ENCODE measurements at places on chromosomes 13 and 19.

GRCh38 chr19:12841094-12841493 is 2.8 kb downstream of the MAST1 start:
- DNase-seq = no peak

- DNase-seq = no peak
These were observed 2.2 kb upstream of the SERP2 start for GRCh38 chr13:44371421-44371820.

DNA sequence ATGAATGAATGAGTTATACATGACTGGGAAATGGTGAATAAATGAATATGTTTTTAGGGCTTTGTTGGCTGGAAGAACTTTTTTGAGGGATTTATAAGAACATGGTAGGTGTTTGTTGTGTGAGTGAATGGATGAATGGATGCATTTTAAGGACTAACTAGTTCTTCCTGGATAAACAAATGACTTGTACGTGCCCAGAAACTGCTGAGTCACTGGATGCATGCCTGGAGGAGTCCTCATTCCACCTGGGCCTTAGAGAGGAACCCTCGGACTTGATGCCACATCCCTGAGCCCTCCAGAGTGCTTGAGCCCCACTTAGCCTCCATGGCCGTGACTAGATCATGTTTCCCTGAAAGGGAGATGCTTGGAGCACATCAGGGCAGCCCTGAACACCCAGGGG is 153.4 kb downstream of the DPF1 start:
- DNase-seq = no peak

DNA sequence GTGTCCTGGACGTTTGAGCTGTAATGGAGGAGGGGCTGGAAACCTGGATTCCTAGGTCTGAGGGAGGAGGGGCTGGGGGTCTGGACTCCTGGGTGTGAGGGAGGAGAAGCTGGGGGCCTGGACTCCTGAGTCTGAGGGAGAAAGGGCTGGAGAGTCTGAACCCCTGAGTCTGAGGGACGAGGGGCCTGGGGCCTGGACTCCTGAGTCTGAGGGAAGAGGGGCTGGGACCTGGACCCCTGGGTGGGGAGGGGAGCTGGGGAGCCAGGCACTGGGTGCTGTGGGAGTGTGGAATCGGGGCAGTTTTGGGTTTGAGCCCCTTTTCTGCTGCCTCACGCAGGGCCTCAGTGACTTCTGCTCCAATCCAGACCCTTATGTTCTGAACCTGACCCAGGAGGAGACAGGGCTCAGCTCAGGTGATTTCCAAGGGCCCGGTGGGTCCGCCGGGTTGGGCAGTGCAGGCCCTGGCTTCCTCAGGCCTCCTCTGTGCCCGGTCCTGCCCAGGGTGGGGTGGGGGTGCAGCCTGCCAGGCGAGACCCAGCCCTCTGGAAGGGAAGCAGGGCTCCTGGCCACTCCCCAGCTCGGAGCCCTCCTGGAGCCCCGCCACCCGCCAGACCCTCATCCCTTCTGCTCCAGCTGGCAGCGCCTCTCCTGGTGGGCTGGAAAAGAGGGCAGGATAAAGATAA is 14.4 kb downstream of the TTYH1 start:
- no peak for DNase-seq

GRCh38 chr13:101116826-101117225 is 299.5 kb downstream of the NALCN start:
- no peak for DNase-seq

DNA sequence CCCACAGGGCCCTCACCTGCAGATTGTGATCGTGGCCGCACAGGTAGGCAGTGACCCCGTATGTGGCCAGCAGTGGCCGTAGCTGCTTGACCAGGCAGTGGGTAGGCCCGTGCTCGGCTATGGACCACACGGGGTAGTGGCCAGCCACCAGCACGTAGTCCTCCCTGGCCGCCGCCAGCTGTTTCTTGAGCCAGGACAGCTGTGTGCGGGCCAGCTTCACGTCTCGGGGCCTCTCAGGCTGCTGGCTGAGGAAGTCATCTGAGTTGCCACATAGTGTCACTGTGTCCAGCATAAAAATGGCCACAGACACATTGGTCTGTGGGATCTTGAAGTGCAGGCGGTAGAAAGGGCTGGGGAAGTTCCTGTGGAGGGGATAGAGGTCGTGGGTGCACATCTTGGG is 1.2 kb downstream of the ACP5 start:
- DNase-seq = no peak

DNA sequence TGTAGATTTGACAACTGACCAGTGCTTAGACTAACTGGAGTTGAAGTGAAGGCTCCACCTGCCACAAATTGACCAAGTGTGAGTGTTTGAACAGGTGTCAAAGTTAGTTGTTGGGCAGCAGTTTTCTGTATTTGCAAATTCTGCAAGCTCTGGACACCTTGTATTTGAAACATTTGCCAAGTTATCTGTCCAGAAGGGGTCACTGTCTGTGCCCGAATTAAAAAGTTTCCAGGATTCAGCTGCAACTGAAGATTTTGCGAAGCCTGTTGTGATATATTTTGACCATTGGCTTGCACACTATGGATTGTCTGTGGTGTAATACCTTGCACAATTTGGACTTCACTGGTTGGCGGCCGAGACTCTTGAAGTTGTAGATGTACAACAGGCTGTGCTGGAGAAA is 1690.7 kb downstream of the SLITRK5 start:
- no peak for DNase-seq

DNA sequence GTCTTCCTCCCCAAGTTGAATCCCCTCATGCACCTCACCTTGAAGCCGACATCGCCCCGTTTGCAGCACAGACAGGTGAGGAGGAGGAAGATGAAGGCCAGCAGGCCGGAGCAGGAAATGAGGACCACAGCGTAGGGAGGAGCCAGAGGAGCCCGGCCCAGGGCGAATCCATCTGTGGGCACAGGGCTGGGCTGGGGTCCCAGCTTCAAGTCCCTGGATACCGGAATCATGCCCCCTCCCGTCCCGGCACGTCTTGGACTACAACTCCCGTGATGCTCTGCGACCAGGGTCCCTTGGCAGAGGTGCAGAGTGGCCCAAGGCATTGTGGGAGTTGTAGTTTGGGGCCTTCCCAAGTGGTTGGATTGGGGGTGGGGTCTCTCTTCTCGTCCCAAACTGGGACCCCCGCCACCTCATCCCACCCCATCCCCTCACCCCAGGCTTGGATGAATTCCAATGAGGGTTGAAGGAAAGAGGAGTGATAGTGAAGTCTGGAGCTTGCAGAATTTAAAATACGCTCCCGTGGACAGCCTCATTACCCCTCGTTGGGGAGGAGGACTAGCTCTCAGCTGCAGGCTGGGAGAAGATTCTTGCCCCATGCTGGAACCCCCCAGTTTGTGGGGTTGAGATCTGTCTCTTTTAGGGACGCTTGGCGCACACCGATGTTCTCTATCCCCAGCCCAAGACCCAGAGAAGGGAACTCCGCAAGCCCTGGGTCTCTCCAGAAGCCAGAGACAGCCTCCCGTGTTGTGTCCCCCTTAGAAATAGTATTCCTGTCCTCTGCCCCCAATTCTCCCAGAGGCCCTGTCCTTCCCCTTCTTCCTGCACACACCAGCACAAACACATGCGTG is 990 bp downstream of the LMTK3 start:
- peak; percentile 52 for DNase-seq

- no peak for DNase-seq
These were observed 1.6 kb upstream of the SLC7A10 start for GRCh38 chr19:33227242-33227650.

DNA sequence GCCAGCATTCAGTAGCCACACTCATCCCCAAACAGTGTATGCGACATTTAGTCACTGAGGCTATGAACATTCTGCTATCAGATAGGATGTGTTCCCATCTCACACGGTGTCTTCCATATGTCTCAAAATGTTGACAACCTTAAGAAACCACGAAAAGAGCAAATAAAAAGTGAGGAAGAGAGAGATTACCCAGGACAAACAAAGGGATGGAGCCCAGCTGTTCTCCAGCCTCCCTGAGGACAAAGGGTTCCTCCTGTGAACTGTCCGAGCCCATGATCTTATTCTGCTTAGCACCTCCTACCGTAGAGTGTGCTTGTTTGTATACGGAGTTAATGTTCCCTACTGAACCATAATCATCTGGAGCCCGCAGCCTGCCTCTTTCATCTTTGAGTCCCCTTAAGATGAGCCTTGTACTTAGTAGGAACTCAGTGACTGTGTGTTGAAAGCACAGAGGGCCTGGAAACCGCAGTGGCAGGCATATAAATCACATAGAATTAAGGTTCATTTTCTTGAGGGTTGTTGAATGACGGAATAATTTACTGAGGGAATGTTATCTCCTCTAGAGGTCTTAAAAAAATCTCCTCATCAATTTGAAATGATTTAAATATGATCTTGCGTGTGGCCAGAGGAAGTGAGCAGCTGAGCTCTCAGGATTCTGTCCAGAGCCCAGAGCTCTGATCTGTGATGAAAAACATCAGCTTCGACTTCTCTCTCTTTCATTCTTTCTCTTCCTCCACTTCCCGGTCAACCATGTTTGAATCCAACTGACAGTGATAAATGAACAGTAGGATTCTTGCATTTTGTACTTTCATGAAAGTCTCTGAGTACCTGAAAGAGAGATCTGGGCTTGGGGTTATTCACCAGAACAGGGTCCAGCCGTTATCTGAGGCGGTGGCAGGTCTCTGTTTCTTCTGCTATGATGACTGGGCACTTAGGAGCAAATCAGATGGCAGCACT is 200.5 kb downstream of the KLF5 start:
- no peak for DNase-seq

- DNase-seq = no peak
These were observed 1.2 kb downstream of the POLR2E start for GRCh38 chr19:1093811-1094553.

- DNase-seq = no peak
These were observed 659 bp upstream of the PAFAH1B3 start for GRCh38 chr19:42303101-42303464.

DNA sequence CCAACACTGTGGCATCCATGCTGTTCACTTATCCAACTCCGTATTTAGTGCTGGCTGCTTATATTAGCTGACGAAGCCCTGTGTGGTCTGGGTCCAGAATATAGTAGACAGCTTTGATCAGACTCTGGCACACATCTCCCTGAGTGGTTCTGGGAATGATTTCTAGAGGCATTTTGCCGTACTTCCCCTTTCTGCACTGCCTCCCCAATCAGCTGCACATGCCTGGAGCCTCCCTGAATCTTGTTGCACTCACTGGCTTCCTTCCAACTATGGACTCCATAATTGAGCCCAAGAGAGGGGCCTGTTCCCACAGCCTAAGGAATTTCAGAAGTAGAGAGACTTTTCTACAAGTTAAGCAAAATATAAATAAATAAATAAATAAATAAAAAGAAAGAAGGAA is 30.4 kb upstream of the PCDH8 start:
- no peak for DNase-seq

DNA sequence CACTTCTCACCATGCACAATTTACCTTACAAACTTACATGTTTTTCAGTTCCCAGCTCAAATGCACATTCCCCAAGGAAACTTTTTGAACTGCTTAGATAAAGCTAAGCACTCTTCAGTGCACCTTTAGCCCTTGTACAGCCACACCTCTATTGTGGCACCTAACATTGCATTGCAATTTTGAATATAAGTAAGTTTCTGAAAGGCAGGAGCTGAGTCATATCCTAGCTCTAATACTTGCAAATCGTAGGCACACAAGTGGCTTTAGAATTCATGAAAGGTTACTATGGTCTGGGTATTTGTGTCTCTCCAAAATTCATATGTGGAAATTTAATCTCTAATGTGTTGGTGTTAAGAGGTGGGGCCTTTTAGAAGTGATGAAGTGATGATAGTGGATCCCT is 4.9 kb upstream of the ESD start:
- DNase-seq = no peak

- no peak for DNase-seq
These were observed 118.9 kb upstream of the UBL3 start for GRCh38 chr13:29969286-29969685.

GRCh38 chr19:35247526-35248309 is 1.1 kb upstream of the LSR start:
- no peak for DNase-seq

DNA sequence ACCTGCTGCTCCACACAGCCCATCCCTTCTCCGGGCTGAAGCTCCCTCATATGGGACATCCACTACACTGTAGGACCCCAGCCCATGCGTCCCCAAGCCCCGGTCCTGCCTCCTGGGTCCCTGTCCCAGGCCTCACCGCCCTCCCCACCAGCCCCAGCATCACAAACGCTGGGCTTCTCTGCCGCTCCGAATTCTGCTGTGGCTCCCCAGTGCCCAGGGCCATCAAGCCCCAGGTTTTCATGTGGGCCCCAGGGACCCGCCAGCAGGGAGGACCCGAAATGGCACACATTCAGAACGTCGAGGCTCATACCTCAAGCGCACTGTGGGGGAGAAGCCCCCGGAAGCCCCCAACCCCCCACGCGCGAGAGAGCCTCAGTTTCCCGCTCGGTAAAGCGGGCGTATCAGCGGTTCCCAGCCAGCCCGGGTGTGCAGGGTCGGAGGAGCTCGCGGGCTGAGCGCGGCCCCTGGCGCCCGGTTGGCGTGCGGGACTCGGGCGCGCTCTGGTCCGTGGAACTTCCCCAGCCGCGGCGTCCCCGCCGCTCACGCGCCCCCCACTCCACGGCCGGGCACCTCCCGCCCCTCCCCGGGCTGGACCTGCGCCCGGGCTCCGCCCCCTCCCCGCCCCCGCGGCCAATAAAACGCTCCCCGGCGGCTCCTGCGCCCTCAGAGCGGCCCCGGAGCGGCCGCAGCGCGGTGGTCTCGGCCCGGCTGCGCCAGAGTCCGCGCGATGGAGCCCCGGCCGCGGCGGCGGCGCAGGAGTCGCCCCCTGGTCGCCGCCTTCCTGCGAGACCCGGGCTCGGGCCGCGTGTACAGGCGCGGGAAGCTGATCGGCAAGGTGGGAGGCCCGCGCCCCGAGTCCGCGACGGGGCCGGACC is at the start of gene PLK5:
Gene PLK5, plus strand, starts transcription at position 666 of the 875 bp plus-strand sequence. CDS start 2,920 bp downstream, outside the sequence.
- no peak for DNase-seq

DNA sequence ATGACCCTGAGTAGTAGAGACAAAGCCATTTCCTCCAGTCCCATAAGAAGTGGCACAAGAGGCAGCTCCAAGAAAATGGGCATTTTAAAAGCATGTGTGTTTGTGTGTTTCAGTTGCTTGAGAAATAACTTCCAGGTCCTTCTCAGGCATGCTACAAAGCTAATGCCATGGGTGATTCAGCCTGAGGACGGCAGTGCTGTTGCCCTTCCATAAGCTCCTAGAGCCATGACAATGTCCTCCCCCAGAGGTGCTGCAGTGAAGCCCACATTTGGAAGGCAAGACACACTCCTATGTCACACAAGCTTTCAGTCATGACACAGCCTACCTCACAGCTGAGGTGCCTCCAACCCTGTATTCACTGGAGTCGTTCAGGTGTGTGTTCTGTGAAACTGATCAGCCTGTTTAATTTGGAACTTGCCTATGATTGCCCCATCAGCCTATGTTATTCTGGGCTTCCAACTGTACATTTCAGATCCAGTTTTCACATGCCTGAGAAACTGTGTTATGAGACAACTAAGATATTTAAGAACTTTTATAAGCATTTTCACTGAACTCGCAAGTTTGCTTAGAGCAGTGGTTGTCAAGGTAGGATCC is 213.6 kb downstream of the FOXO1 start:
- no peak for DNase-seq

Data from stimulated activated CD8-positive, alpha-beta memory T cell treated with anti-CD3 and anti-CD28 coated beads, Interleukin-4, amount 100 ng/mL, for 4 hours (primary cell).